Naive thymus-derived CD4-positive, alpha-beta T cell (primary cell): ENCODE measurements at places on chromosomes 3 and 15. TPM values are rescaled to one million over a fixed set of nuclear protein-coding genes. Genes with fewer than 3 reads are reported as not detected.

- no peak overlapping the region for H3K27ac ChIP-seq
- H3K36me3 ChIP-seq: no peaks in the 10 kb centered on the region
- DNase-seq: no peak
- no peak overlapping the region for H3K4me3 ChIP-seq
Observed at GRCh38 chr15:40481341-40482074, 10.7 kb downstream of the CHST14 start.

DNA sequence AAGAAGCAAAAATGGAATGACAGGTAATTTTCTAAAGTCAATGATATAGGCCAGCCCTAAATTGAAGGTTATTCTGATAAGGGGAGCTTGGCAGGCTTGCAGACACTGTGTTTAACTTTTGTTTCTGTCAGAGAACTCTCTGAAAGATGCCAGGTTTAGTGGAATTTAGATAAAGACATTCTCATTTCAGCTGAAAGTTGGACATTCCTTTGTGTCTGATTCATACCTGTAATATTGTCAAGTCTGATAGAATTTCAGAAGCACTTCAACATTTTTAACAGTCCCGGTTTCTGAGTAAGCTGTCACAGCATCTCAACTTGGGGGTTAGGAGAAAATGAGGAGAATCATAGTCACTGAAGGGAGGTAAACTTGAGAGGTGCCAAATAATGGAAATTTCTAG is 84.0 kb downstream of the DIPK2A start:
- no peaks in the 10 kb centered on the region for H3K27me3 ChIP-seq
- no peaks in the 10 kb centered on the region for H3K36me3 ChIP-seq
- H3K27ac ChIP-seq: no peak overlapping the region
- no peaks in the 10 kb centered on the region for H3K4me1 ChIP-seq
- DNase-seq: no peak

GRCh38 chr15:79184465-79184892 is 93.9 kb upstream of the RASGRF1 start:
- H3K4me1 ChIP-seq: no peaks in the 10 kb centered on the region
- no peak overlapping the region for H3K4me3 ChIP-seq
- H3K27me3 ChIP-seq: no peaks in the 10 kb centered on the region
- H3K36me3 ChIP-seq: no peaks in the 10 kb centered on the region

GRCh38 chr15:81633889-81634288 is 259.9 kb upstream of the TMC3 start:
- DNase-seq: no peak
- no peaks in the 10 kb centered on the region for H3K36me3 ChIP-seq
- no peaks in the 10 kb centered on the region for H3K4me1 ChIP-seq
- H3K27ac ChIP-seq: no peak overlapping the region
- peaks cover 3% of the 10 kb centered on the region for H3K27me3 ChIP-seq

GRCh38 chr3:197030379-197031314 is 1.0 kb upstream of the MELTF start:
- peaks cover 4% of the 10 kb centered on the region for H3K4me1 ChIP-seq
- H3K27me3 ChIP-seq: no peaks in the 10 kb centered on the region
- H3K4me3 ChIP-seq: no peak overlapping the region
- no peaks in the 10 kb centered on the region for H3K36me3 ChIP-seq

DNA sequence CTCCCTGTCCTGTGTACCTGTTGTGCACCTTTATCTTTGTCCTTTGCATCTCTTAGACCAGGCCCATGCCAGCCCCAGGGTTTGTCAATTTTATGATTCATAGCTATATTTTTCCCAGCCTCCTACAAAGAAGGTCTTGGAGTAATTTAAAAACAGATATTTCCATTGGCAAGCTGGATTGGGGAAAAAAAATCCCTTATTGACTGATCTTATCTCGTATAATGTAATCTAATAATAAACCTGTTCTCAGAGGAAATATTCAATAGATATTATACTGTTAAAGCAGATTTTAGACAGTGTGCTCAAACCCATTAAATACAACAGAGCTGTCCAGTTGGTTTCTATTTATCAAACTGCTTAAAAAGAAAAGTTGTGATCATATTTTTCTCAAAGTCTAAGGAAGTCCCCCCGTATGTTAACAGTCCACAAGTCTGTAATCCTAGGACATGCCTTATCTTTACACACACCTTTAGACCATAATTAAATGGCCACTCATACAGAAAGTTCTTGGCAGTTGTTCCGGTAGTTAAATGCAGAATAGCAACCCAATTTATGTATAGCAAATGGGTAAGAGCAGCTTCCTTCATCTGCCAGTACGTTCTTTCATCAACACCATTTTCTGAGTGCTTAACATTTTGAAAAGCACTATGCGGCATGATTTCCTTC is 700.9 kb upstream of the NR2F2 start:
- H3K27me3 ChIP-seq: no peaks in the 10 kb centered on the region
- no peaks in the 10 kb centered on the region for H3K4me1 ChIP-seq
- H3K4me3 ChIP-seq: no peak overlapping the region
- no peaks in the 10 kb centered on the region for H3K36me3 ChIP-seq

- H3K36me3 ChIP-seq: no peaks in the 10 kb centered on the region
- H3K4me3 ChIP-seq: no peak overlapping the region
- H3K27ac ChIP-seq: no peak overlapping the region
- DNase-seq: no peak
Observed at GRCh38 chr3:46860017-46860809, 3.0 kb downstream of the MYL3 start.

The FEZF2 gene
- not detected for total RNA-seq

The CCR3 gene
- total RNA-seq: 7.4 TPM

The SNX1 gene
- 156 TPM for total RNA-seq
